ENCODE measurements at places on chromosomes 2 and 18. TPM values are rescaled to one million over a fixed set of nuclear protein-coding genes. Genes with fewer than 3 reads are reported as not detected.

Gene ITGA4
- total RNA-seq: 5.9 TPM

DNA sequence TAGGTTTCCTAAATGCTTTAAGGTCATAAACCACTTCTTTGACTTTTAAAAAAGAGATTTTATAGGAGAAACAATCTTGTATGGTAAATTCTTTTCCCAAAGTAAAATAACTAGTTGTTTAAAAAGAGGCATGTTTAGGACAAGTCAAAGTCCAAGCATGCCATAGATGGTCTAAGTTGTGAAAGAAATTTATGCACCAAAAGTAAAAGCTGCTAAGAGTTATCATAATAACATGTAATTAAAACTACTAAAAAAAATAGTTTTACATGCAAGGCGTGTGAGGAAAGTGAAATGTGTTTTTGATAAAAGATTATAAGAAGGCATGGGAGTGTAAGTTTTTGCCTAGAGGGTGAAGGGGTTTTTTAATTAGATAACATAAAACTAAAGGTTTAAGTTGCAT is 22.5 kb downstream of the FAM210A start:
- H3K27ac ChIP-seq: no peak overlapping the region
- no peak overlapping the region for H3K4me3 ChIP-seq
- no peaks in the 10 kb centered on the region for H3K4me1 ChIP-seq
- no peak for DNase-seq

- H3K36me3 ChIP-seq: no peaks in the 10 kb centered on the region
- no peak for DNase-seq
- no peak overlapping the region for H3K27ac ChIP-seq
- H3K27me3 ChIP-seq: no peaks in the 10 kb centered on the region
These were observed 97.2 kb downstream of the TMEM18 start for GRCh38 chr2:579961-580360.

GRCh38 chr2:240478346-240479110 is 43.1 kb downstream of the GPC1 start:
- no peaks in the 10 kb centered on the region for H3K27me3 ChIP-seq
- no peak for DNase-seq
- no peak overlapping the region for H3K4me3 ChIP-seq
- no peaks in the 10 kb centered on the region for H3K36me3 ChIP-seq
- no peaks in the 10 kb centered on the region for H3K4me1 ChIP-seq

GRCh38 chr2:36702781-36703180 is 6.3 kb downstream of the VIT start:
- no peaks in the 10 kb centered on the region for H3K36me3 ChIP-seq
- no peak for DNase-seq
- no peaks in the 10 kb centered on the region for H3K27me3 ChIP-seq

DNA sequence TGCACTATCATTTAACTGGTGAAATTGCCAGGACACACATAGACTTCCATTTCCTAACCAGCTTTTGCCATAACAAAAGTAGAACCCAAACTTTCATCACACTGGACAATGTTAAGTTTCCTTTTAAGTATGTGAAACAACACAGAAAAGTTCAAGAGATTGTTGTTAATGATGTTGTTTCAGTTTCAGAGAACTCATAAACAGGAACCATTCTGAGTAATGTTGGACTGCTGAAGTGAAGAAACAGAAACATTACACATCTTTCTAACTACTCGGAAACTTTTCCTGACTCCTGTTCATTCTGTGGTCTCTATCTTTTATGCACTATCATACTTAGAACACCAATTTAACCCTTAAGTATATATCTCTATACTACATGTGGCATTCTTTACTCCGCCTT is 179.2 kb downstream of the RIT2 start:
- no peaks in the 10 kb centered on the region for H3K36me3 ChIP-seq
- no peaks in the 10 kb centered on the region for H3K4me1 ChIP-seq
- no peak for DNase-seq
- H3K4me3 ChIP-seq: no peak overlapping the region
- H3K27me3 ChIP-seq: no peaks in the 10 kb centered on the region

DNA sequence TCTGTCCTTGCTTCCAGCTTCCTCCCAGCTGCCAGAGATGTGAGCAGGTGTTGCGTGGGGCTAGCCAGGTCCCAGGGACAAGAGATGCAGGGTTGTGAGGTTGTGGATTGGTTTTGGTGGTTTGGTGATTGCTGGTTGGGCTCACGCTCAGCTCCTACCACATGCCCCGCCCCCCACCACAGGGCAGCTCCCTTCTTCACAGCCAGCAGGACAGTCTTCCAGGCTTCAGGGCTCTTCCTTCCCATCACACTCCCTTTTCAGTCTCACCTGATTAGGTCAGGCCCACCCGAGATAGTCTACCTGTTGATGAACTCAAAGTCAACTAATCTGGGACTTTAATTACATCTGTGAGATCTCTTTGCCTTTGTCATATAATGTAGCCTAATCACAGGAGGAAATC is 52.0 kb upstream of the GLI2 start:
- no peak for DNase-seq
- no peaks in the 10 kb centered on the region for H3K36me3 ChIP-seq
- peaks cover 15% of the 10 kb centered on the region for H3K27me3 ChIP-seq
- H3K4me1 ChIP-seq: peaks cover 4% of the 10 kb centered on the region
- H3K27ac ChIP-seq: peak overlapping the region; percentile 63
- H3K4me3 ChIP-seq: no peak overlapping the region

DNA sequence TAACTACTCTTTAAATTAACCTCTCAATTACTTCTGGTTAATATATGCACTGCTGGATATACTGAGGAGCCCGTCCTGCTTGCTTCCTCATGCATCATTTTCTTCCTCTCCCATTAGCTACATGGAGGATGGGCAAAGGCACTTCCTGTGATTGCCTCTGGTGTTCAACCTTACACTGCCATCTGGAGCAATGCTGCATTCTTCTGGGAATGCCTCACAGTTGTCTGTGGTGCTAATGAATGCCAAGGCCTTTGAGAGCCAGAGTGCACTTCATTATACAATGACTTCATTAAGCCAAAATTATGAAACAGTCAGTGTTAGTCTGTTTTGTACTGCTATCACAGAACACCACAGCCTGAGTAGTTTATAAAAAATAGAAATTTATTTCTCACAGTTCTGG is 134.8 kb upstream of the DOCK10 start:
- H3K4me1 ChIP-seq: no peaks in the 10 kb centered on the region
- no peak overlapping the region for H3K4me3 ChIP-seq
- no peak for DNase-seq

- H3K4me3 ChIP-seq: no peak overlapping the region
- peak overlapping the region; percentile 27 for H3K27ac ChIP-seq
- peaks cover 40% of the 10 kb centered on the region for H3K4me1 ChIP-seq
- DNase-seq: no peak
- H3K36me3 ChIP-seq: no peaks in the 10 kb centered on the region
These were observed 65.0 kb downstream of the ATP8B1 start for GRCh38 chr18:57738078-57738477.

All from transverse colon (tissue), 4 donors.